ENCODE measurements at places on chromosomes 3 and 15.

- DNase-seq, result no peak
Observed at GRCh38 chr15:27956285-27956684, 142.8 kb downstream of the OCA2 start.

- no peak for DNase-seq
Observed at GRCh38 chr3:172103724-172104123, 64.3 kb downstream of the FNDC3B start.

DNA sequence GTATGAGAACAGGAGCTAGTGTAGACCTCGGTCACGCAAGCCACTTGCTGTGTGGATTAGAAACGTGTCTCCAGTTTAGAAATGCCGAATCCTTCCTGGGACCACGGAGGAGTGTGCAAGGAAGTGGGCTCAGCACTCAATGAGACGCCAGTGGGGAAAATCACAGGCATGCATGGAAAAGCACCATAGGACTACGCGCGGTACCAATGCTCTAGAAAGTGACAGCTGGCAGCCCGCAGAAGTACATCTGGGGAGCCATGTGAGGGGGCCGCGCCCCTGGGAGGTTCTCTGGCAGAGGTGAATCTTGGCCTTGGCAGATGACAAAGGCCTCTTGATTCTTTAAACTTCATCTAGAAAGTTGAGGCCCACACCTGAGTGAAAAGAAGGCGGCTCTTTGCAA lies 99.3 kb downstream of the LRRK1 start:
- DNase-seq, result no peak

GRCh38 chr3:133930341-133930933 lies 34.8 kb upstream of the RAB6B start:
- no peak for DNase-seq

DNA sequence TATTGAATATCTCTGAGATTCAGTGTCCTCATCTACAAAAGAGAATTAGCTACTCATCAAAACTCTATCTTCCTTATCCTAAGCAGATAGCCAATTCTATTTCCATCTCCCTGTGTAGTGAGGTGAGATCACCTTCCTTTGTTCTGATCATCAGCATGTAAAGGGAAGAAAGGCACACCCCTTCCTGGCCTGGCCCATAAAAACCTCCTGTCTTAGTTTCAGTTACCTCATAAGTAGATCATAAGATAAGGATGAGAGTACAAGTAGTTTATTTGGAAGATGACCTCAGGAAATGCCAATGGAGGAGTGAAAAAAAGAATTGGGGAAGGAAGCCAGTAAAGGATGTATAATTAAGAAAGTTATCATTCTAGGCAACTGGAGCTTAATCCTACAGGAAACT lies 114.5 kb upstream of the GADL1 start:
- no peak for DNase-seq

GRCh38 chr15:50044904-50045303 lies 74.1 kb downstream of the ATP8B4 start:
- DNase-seq, result no peak

DNA sequence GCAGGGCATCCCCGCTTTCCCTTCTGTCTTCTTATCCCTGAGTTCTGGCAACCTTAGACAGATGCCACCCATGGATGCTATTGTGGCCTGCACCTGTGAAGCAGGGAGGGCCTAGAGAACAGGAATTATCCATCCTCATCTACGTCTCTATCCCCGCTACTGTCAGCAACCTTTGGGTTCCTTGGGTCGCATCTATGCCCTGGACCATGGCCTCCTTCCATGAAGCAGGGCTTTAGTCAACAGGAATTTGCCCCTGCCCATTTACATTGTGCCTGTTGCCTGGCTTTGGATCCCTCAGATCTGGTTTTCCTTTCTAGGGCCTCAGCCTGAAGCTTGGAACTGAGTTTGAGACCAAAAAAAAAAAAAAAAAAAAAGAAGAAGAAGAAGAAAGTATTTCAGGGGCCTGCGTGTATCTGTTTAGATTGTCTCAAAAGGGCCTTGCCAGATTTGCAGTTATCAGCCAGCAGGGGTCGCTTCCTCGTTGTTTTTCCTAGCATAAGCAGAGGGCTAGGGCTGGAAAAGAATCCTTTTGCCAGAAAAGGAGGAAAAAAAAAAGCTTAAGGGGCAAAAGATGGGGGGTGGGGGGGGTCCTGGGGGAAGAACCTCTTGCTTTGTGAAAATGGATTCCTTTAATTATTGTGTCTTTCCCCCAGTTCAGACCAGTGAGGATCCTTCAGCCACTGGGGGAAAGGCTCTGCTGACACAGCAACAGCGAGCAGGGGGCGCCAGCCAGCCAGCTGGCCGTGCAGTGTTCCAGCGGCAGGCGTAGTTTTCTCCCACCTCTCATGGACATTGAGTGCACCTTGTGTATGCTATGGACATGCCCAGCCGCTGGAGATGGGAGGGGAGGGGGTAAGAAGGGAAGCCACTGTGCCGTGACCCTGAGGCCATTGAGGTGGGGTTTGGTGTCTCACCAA lies 65.7 kb upstream of the ALDH1L1 start:
- DNase-seq, result no peak

DNA sequence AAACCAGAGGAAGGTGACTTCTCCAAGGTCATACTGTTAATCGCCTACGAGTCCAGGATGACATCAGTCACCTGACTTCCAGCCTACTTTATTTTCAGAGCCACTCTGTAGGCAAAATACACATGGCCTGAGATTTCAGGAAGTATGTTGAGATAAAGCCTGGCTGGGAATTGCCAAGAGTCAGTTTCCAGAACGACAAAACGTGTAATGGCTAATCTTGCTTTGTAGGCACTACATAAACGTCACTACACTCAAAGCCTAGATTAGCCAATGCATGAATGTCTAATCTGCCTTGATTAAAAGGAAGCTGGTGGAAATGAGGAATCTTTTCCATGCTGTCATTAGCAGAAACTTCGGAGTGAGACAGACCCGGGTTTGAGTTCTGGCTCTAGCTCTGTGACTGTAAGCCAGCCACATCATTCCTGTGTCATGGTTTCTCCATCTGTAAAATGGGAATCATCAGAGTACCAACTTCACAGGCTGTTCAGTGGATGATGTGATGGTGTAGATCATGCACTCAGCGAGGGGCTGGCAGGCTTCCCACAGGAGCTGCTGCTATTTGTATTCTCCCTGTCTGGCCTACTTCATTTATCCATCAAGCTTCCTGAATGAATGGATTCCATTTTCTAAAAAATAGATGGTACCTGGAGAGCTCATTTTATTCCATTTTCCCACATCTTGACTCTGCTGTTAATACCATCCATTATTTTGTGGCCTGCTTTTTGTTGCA lies 241.9 kb downstream of the XXYLT1 start:
- DNase-seq, result no peak

DNA sequence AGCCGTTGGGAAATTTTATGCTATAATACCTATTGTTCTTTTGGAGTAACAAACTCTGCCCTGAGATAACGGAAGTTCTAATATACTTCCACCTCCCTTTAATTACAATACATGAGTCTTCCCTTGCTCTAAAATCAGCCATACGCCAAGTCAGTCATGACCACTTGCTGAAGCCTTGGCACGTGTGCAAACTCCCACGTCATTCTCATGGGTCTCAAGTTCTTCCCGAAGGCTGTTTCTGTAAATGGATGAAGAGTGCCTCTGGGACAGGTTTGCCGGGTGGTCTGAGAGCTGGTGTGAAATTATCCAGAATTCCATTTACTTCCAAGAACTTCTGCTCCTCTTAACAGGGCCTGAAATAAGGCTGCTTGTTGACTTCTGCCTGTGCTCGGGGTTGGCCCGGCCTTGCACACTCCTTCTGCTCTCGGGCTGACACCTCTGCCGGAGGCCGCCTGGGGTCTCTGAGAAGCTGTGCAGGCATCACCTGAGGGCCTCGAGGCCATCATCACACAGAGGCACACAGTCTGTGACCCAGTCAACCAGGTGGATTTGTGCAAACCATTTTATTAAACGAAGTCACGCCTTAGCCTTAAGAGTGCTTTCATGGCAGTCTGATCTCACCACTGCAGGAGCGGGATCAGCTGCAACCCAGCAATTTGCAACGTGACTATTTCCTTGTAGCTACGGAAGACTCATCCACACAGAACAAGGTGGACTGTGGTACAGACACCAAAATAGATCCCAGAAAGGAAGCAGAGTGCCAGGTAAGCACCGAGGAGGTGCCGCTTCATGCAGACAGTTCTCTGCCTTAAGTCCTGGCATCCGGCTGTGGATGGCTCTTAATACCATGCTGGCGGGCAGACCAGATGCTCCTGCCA lies 120.1 kb downstream of the ADAMTS17 start:
- DNase-seq, result no peak

- no peak for DNase-seq
Observed at GRCh38 chr3:9173445-9173844, 76.0 kb downstream of the SRGAP3 start.

- no peak for DNase-seq
Observed at GRCh38 chr3:54557538-54558428, 370.1 kb downstream of the LRTM1 start.

DNA sequence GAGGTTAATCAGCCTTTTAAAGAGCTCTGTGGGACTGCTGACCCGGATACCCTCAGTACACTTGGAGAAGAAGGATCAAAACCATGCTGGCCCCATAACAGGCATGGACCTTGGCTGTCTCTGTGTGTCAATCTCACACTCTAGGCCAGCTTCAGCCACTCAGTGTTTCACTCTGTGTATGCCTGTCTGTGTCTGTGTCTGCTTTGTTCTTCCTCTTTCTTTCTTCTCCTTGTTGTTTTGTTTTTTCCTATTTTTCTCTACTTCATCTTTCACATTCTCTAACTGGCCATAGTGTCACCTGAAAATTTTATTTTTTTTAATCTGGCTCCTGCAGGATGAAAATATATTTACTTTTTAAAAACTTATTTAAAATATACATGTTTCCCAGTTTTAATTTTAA lies 51.1 kb downstream of the SERP1 start:
- DNase-seq, result no peak

- no peak for DNase-seq
Observed at GRCh38 chr3:79085171-79085570, 682.6 kb downstream of the ROBO1 start.

DNA sequence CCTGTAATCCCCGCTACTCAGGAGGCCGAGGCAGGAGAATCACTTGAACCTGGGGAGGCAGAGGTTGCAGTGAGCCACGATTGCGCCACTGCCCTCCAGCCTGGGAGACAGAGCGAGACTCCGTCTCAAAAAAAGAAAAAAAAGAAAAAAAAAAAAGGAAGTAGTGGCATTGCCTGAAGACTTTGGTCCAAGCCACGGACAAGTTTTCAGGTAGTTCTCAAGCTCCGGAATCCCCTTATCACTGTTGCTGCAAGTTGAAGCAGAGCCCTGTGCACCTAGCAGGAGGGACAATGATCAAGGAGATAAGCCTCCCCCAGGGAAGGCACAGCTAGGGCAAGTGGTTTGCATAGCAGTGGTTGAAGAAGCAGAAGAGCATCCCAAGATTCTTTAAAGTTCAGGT lies 97.6 kb downstream of the MEX3B start:
- DNase-seq, result no peak

GRCh38 chr3:42491881-42492507 lies 10.4 kb upstream of the VIPR1 start:
- DNase-seq, result no peak

- no peak for DNase-seq
Observed at GRCh38 chr3:181610083-181610972, 101.4 kb upstream of the SOX2 start.

GRCh38 chr3:23711916-23712494 lies 93.8 kb upstream of the UBE2E1 start:
- DNase-seq, result no peak

GRCh38 chr15:69068157-69068556 lies 53.7 kb downstream of the NOX5 start:
- DNase-seq, result no peak

- DNase-seq, result peak; percentile 13
Observed at GRCh38 chr3:129045675-129046036, 14.9 kb upstream of the GP9 start.

- DNase-seq, result no peak
Observed at GRCh38 chr15:60660290-60661051, 181.5 kb upstream of the ICE2 start.

GRCh38 chr3:6287088-6287875 lies 573.6 kb upstream of the GRM7 start:
- DNase-seq, result no peak

- DNase-seq, result no peak
Observed at GRCh38 chr15:67707520-67708283, 117.6 kb upstream of the SKOR1 start.

DNA sequence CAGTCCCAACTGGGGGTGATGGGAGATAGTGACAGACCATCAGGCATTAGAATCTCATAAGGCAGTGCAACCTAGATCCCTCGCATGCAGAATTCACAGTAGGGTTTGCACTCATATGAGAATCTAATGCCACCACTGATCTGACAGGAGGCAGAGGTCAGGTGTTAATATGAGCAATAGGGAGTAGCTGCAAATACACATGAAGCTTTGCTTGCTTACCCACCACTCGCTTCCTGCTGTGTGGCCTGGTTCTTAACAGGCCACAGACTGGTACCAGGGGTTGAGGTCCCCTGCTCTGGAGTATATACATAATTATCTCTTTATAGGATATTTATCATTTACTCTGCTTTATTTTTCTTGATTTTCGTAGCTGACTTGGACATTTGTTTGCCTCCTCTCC lies 36.0 kb upstream of the ZMAT3 start:
- DNase-seq, result no peak

DNA sequence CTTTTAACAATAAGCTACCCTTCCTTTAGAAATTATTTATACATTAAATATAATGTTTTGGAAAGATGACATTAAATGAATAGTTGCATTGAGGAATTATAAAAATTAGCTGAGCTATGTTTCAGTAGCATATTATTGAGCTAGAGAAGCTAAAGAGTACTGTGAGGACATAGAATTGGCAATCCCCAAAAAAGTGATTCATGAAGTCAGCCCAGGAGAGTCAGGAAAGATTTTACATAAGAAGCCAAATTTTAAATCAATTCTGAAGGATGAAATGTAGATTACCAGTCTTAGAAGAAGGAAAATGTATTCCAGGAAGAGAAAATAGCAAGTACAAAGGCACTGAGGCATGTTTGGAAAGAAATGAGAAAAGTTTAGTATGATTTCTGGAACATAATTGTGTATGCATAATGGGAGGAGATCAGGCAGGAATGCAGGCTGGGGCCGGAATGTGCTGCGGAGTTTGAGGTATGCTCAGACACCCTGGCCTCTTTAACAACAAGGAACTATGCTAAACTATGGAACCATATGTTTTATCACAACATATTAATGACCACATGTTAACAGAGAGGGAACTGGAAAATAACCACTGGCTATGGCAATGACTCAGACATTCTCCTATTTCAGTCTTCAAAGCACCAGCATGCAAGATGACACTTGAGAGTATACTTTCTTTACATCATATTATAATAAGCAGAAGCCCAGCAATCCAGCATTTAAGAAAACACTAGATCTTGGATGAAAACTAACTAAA lies 103.3 kb upstream of the COL8A1 start:
- DNase-seq, result no peak

DNA sequence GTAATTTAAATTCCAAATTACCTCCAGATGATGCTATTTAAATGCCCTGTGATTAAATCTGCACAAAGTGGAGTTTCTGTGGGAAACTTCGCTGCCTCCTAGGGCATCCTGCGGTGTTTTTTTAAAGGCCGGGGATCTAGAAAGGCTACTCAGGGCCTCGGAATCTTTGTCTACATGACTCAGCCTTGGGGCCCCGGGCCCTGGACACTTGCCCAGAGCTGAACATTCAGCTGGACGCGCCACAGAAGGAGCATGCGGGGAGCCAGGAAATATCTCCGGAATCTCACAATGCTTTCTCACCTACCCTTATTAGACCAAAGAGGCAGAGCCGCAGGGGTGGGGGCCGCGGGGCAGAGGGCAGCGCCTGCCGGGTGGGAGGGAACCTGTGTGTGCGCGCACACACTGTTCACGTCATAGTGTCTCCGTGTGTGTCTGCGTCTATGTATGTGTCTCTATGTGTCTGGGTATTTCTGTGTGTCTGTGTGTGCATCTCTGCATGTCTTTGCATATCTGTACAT lies 145.5 kb upstream of the TPM1 start:
- no peak for DNase-seq
